ENCODE measurements at places on chromosomes 2 and 18.
A peak's percentile ranks its signal among the peaks of the same experiment; 100 is the strongest.

- DNase-seq, result no peak
These were observed 172.2 kb upstream of the ID2 start for GRCh38 chr2:8509621-8510020.

GRCh38 chr2:235609746-235610145, 115.9 kb downstream of the AGAP1 start:
- no peak for DNase-seq

DNA sequence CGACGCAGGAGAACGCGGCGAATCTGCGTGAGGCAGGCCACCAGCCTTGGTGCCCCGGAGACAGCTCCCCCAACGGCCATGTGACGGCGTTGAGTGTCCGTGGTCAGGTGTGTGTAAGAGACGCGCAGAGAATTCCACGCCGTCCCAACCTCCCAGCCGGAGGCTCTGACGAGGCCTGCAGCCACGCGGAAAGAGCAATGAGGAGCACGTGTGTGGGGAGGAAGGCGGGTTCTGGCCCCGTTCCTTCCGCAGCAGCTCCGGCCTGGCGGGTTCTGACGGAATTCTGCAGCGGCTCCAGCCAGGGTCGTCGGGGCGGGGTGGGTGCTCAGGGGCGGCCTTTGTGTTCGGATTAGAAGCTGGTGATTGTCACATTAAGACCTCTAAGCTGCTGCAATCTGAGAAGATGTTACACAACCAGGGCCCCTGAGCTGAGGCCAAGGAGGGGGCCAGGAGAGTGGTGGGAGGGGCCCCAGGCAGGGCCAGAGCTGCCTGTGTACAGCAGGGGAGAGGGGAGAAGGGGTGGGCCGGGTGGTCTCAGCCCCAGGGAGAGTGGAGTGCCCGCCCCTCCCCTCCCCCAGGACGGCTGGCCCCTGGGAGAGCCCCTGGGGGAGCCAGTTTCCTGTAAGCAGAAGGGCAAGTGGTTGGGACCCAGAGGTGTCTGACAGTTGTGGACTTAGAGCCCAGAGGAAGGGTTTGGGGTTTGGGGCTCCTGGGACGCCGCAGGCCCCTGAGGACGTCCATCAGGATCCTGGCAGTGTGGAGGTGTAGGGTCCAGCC, 5.1 kb upstream of the GAL3ST2 start:
- no peak for DNase-seq

- DNase-seq, result no peak
These were observed 42.5 kb downstream of the WDR35 start for GRCh38 chr2:19947184-19947940.

DNA sequence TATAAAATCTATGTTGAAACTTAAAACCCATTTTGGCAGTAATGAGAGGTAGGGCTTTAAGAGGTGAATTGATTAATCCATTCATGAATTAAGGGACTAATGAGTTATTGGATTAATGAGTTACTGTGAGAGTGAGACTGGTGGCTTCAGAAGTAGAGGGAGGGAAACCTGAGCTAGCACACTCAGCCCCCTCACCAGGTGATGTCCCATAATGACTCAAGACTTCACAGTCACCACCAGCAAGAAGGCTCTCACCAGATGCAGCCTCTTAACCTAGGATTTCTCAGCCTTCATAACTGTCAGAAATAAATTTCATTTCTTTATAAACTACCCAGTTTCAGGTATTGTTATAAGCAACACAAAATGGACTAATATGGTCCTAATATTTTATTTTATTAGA, 621.7 kb upstream of the ACVR2A start:
- DNase-seq, result peak; percentile 59

DNA sequence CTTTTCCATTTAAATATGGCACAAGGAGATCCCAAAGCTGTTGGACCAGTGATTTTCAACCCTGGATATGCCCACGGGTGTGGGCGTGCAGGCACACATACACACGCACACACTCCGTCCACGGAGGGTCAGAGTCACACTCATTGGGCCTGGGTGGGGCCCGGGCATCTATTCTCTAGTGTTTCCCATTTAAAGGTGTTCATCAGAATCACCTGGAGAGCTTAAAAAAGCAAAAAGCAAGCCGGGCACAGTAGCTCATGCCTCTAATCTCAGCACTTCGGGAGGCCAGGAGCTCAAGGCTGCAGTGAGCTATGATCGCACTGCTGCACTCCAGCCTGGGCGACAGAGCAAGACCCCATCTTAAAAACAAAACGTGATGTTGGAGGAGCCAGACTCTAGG, 329.0 kb downstream of the GBX2 start:
- no peak for DNase-seq

- DNase-seq, result no peak
These were observed 212.6 kb downstream of the PMAIP1 start for GRCh38 chr18:60112369-60112768.

GRCh38 chr2:122478771-122479170, 723.3 kb downstream of the TSN start:
- DNase-seq, result no peak

- no peak for DNase-seq
These were observed 133.8 kb upstream of the LMAN1 start for GRCh38 chr18:59492756-59493421.

DNA sequence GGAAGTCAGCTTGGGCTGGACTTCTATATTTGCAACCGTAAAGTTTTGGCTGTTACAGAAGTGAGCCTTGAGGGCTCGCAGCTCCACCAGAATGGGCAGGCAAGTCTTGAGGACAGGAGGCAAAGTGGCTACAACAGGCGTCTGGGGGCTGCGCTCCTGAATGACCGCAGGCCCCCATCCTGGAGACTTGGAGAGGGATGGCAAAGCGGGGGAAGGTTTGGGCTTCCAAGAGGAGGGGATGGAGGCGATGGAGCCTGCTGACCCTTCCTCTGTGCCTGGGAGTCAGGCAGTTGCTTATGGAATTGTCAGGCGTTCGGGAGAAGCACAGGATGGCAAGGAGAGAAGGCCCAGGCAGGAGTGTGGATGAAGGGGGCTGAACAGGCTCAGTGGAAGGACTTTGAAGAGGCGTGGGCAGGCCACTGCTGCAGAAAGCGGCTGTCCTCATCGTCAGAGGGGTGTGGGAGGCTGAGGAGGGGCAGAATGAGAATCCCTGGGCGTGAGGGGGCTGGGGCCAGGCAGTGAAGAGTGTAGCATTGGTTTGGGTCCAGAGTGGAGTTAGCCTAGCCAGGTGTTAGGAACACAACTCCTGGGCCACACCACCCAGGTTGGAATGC, 72.3 kb downstream of the INHBB start:
- DNase-seq, result no peak

DNA sequence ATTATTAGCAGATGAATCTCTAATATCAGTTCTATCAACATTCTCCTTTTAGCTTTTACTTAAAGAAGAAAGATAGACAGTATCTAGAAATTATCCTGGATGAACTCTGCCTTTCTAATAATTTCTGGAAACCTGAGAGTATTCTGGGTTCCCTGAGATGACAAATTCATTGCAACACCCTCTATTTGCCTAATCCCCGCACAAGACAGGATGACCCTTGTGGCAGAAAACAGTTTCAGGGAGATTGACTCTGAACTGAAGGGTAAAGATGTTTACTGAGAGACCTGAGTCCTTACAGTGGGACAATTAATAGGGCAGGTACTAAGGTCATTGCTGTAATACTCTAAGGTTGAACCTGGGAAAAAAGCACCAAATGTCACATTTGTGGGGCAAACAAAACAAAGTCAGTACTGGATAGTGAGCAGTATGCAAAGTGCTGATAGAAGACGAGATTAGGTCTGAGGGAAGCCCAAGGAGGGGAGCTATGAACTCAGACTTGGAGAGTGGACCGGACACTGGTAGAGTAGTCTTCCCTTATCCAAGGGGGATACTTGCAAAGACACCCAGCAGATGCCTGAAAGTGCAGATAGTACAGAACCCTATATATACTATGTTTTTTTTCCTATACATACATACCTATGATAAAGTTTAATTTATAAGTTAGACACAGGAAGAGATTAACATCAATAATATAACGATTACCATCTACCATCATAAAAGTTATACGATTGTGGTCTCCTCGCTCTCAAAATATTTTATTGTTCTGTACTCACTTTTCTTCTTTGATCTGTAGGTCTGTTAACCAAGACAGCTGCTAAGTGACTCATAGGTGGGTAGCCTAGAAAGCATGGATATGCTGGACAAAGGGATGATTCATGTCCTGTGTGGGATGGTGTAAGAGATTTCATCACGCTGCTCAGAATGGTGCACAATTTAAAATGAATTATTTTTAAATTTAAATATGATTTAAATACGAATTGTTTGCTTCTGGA, 148.3 kb upstream of the KLHL14 start:
- DNase-seq, result peak; percentile 78

GRCh38 chr2:204931562-204931961, 386.3 kb downstream of the PARD3B start:
- DNase-seq, result no peak

DNA sequence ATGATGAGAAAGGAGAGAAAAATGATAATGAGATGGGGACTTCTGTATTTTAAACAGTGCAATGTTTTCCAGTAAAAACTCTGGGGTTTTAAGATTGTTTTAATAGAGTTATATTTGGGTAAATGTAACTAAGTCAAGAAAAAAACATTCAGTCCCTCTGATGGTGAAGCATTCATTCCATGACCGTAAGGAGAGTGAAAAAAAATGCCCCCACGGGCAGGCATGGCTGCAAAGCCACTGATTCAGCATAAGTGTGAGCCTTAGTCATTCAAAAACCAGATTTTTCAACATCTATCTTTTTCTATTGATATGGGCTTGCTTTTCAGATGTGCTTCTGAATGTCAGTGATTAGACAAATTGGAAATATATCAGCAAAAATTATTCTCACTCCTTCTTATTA, 957.8 kb downstream of the SLC4A3 start:
- DNase-seq, result no peak

- peak; percentile 78 for DNase-seq
These were observed 249.9 kb upstream of the RBBP8 start for GRCh38 chr18:22683196-22683676.

GRCh38 chr2:219998107-219998506, 370.7 kb downstream of the SLC4A3 start:
- no peak for DNase-seq

DNA sequence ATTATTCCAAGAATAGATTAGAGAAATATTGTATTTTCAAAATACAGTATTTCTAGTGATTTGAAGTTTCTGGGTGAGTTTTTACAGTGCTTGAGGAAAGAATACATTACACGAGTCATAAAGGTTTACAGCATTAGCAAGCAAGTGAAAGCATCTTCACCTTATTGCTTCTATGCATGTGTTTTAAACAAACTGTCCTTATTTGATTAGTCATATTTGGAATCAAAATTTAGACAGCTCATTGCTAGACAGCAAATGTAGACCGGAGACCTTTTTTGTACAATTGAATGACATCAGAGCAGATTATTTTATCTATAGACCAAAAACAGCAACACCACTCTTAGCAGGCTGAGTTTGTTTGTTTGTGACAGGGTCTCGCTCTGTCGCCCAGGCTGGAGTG, 69.2 kb downstream of the FAM161A start:
- no peak for DNase-seq

GRCh38 chr2:12168791-12169388, 422.5 kb downstream of the LPIN1 start:
- DNase-seq, result no peak

DNA sequence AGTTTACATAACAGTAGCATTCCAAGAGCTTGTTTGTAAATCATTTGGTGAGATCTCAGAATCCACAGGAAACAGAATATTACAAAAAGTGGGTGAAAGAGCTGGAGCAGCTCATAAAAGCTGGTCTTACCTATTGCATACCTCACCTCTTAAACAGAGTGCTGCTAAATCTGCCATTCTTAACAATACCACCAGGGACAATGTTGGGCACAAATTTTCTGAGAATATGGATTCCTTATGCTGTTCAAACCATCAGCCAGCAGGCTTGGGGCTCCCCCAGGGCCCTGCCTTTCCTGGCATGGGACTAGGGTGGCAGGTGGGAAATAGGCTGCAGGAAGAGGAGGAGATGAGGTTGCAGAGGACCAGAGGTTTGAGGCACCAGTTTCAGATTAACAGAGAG, 55.6 kb downstream of the TGFA start:
- peak; percentile 18 for DNase-seq

- peak; percentile 18 for DNase-seq
These were observed 456.5 kb downstream of the FBXO15 start for GRCh38 chr18:73691118-73691517.

DNA sequence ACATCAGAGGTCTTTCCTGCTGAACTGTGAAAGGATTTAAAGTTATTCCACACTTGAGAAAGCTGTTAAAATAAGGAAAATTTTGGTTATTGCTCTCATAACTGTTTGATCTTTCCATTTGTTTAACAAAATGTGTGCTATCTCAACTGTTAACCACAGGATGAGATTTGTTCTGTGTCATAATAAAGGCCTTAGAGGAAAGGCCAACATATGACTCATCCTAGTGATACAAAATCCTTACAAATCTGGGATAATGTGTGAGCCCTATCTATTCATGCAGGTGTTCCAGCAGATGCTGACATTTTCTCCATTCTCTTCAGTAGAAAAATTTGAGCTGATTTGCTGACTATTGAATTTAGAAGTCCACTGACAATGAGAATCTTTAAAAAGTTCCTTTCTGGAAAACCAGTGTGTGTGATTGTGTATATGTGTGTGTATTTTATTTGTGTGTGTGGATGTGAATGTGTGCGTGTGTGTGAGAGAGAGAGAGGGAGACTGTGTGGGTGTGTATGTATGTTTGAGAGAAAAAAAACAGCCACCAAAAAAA, 1111.9 kb upstream of the GYPC start:
- no peak for DNase-seq

GRCh38 chr2:8317418-8317817, 364.4 kb upstream of the ID2 start:
- no peak for DNase-seq

GRCh38 chr18:48017635-48018034, 87.2 kb upstream of the SMAD2 start:
- DNase-seq, result no peak

DNA sequence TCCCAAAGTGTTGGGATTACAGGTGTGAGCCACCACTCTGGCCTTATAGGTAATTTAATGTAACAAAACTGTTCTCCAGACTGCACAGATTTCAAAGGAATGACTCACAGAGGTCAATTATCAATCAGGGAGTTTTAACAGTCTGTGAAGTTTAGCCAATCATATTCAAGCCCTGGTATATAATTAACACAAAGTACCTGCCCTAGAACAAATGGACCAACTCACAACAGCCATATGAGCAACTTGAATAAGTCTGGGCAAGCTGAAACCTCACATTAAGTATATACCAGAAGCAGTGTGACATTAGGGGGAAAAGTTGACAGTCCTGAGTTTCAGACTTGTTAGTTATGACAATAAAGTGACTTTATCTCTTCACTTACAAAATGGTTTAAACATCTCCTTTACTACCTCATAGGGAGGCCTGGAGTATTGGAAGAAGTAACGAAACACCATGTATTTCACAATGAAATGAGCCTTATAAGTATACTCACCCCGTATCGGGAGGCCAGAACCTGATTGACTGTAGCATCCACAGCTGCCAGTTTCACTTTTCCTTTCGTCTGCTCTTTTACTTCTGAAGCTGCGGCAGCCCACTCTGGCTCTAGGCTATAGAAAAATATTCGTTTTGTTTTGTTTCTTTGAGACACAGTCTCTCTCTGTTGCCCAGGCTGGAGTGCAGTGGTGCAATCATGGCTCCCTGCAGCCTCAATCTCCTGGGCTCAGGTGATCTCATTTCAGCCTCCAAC, 22.2 kb downstream of the PDIA6 start:
- DNase-seq, result peak; percentile 72

GRCh38 chr2:117979911-117980701, 33.8 kb downstream of the CCDC93 start:
- DNase-seq, result no peak

All from NCI-H69 (cell line).